T-helper 1 cell (primary cell): ENCODE measurements at places on chromosomes 4 and X.

GRCh38 chr4:58767598-58767997 is 1657.4 kb upstream of the IGFBP7 start:
- no peak for DNase-seq

GRCh38 chr4:172979332-172979731 is 189.3 kb upstream of the GALNT7 start:
- DNase-seq, result no peak

- no peak for DNase-seq
Measured at GRCh38 chr4:76199664-76200211, 13.9 kb downstream of the SCARB2 start.

GRCh38 chrX:39293203-39293602 is 491.9 kb downstream of the MID1IP1 start:
- DNase-seq, result no peak

- no peak for DNase-seq
Measured at GRCh38 chr4:162241857-162242256, 78.1 kb upstream of the FSTL5 start.

DNA sequence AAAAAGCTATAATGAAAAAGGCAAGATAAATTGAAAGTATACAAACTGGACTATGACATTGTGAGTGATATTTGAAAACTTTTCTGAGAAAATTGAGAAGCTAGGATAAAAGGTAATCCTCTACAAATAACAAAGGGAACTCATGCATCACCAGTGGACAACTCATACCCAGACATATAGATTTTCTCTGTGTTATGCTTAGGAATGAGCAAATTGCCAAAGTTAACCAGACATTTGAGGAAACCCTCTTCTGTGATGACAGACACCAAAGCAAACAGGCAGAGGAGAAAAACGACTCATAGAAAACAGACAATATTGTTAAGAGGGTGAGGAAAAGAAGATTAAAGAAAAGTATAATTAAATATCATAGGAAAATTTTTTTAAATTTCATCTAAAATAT is 186.5 kb downstream of the MAB21L2 start:
- DNase-seq, result no peak

- DNase-seq, result no peak
Measured at GRCh38 chr4:84529169-84529751, 30.2 kb upstream of the NKX6-1 start.

DNA sequence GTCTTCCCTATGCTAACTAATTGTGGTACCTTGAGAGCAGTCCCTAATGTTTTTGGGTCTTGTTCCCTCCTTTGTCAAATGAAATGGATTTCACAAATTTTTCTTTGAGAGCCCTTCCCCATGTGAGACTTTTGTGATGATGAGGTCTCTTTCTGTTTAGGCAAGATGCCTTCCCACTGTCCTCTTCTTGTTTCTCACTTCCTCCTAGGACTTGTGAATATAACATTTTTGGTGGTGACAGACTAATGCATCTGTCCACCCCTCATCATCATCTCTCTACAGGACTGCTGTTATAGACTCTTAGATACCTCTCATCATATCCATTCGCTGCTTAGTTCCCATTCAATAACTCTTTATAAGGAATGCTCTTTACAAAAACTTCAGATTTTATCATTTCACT is 8.7 kb upstream of the ANK2 start:
- DNase-seq, result no peak
